Kidney glomerular epithelial cell (primary cell): ENCODE measurements at places on chromosomes 13 and 19.

GRCh38 chr13:18962168-18962734 is 219.4 kb downstream of the TUBA3C start:
- no peak for DNase-seq

GRCh38 chr13:112487127-112487517 is 100.8 kb downstream of the TUBGCP3 start:
- DNase-seq, result no peak

DNA sequence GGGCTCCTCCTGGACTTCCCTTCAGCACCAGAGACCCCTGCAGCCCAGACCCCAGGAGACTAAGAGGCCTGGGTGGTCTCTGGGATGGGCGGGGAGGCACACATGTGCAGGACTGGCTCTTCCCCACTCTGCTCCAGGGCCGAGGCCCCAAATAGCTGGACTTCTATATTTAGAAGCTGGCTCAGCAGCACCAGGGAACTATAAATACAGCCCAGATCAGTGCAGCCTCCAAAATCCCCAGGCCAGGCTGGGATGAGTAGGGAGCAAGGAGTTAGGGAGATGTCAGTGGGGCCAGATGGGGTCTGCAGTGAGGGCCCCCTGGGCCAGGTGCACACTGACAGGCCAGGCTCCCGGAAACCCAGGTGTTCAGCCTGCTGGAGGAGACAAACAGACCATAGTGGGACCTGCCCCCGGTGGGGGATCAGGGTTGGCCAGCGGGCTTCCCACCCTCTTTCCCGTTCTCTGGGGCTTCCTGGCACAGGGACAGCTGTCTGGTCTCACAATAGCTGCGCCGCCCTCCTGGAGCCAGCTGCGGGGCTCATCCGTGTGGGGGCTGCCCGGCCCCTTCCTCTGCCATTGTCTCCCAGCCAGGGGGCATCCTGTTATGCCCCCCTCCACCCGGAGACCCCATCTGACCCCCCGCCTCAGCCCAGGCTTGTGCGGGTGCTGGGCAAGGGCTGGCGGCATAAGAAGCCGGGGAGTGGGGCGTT is 5.5 kb upstream of the ADGRE5 start:
- no peak for DNase-seq

DNA sequence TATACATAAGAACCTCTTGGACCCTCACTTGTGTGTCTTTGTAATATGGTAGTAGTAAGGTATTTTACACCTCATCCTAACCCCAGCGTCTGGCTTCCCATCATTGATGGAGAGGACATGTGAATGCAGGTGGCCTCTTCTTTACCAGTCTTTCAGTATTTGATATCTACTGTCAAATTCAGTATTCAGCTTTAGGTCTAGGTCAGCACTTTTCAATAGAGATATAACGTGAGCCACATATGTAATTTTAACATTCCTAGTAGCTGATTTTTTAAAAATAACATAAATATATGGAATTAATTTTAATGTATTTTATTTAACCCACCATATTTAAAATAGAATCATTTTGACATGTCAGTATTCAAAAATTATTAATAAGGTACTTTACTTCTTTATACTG is 2.9 kb downstream of the RAP2A start:
- DNase-seq, result no peak

DNA sequence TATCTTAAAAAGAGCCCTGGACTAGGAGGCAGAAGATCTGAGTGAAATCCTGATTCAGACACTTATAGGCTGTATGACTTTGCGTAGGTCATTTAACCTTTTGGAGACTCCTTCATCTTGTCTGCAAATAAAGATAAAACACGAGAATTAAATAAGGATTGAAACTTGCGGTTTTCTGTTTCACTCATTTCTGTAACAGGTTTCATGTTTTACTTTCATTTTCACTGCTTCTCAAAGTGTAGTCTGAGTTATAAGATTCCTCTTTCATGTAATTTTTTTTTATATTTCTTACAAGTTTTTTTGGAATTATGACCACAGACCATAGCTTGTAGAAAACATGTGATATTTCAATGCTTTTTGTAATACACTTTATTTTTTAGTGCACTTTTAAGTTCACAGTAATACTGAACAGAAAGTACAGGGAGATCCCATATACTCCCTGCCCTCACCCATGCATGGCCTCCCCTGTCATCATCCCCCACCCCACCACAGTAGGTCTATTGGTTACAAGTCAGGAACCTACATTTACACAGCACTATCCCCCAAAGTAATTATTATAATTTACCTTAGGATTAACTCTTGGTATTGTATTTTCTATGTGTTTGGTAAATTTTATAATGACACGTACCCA is 174.6 kb downstream of the ITGBL1 start:
- DNase-seq, result no peak

GRCh38 chr13:45496942-45497341 is 32.2 kb downstream of the COG3 start:
- DNase-seq, result no peak

- no peak for DNase-seq
Observed at GRCh38 chr19:44645407-44646048, 1.8 kb downstream of the PVR start.

DNA sequence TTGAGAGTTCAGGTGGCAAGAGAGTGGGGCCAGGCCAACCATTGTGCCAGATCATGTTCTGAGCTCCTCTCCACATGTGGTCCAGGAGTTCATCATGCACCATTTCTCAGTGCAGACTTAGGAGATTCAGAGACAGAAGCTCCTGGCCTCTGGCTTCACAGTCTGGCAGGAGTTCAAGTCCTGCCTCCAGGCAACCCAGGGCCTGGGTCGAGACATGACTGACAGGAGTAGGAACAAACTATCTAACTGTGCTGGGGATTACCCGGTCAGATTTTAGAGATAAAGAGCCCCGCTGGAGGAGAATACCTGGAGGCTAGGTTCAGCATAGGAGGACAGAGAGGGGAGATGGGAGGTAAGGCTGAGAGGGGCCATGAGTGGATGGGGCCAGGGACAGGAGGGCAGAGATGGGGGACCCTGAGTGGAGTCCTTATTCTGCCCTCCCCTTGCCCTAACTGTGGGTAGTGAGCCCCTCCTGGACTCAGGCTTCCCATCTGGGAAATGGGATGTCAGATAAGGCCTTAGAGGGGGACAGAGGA is 906 bp upstream of the CYP4F11 start:
- no peak for DNase-seq

DNA sequence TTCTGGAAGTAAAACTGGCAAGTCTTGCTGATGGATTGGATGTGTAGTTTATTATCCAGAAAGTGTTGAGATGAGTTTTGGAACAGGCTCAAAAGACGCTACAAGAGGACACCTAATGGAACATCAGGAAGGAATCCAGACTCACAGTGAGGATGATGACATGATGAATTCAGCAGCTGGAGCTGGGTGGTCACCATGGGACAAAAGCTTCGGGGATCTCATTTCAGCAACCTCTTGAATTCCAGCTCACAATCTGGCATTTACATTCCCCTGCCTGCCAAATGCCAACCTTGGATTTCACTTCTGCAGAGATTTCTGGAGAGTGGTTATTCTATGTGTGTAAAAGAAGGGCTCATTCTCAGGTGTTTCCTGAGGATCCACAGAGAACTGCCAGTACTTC is 288.0 kb upstream of the TMTC4 start:
- DNase-seq, result no peak

GRCh38 chr13:114074671-114075315 is 57.6 kb downstream of the RASA3 start:
- no peak for DNase-seq

DNA sequence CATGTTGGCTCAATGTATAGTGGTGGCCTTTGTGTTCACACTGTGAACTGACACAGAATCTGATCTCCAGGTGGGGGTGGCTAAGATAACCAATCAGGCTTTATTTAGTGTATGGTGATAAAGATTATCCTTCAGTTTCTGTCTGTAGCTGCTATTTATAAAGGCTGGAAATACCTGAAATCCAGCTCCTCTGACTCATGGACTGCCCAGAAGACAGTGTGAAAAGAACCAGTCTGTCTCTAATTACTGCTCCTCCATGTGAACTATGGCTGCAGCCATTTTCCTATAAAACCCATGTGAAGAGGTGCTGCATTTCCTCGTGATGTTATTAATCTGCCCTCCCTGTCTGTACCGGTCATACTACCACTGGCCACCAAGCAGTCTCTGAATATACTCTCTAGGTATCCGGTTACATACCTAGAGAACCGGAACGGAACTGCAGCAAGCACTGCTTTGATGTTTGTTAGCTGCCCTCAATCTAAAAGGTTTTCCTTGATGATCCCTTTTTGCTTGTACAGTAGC is 238.0 kb downstream of the LHFPL6 start:
- peak; percentile 68 for DNase-seq

GRCh38 chr13:110560601-110561343 is 750 bp downstream of the RAB20 start:
- DNase-seq, result no peak

GRCh38 chr13:103386341-103386740 is 320.1 kb upstream of the SLC10A2 start:
- peak; percentile 29 for DNase-seq

- no peak for DNase-seq
Observed at GRCh38 chr19:8180018-8180417, 29.2 kb upstream of the CERS4 start.

DNA sequence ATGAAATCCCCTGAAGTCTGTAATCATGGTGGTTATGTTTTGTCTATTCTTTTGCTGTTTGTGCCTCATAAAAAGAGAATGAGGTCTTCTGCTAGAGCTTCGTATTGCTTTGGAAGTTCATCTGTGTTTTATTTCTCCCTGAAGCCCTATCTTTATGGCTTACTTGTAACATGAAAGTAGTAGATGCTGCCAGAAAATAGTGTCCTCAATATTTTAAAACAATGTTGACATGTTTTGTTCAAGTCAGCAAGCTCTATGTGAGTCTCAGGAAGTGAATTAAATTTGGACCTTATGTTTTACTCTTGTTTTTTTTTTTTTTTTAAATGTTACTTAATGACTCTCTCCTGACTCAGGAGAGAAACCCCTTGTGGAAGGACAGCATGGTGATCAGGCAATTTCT is 130.5 kb downstream of the B3GLCT start:
- DNase-seq, result no peak

DNA sequence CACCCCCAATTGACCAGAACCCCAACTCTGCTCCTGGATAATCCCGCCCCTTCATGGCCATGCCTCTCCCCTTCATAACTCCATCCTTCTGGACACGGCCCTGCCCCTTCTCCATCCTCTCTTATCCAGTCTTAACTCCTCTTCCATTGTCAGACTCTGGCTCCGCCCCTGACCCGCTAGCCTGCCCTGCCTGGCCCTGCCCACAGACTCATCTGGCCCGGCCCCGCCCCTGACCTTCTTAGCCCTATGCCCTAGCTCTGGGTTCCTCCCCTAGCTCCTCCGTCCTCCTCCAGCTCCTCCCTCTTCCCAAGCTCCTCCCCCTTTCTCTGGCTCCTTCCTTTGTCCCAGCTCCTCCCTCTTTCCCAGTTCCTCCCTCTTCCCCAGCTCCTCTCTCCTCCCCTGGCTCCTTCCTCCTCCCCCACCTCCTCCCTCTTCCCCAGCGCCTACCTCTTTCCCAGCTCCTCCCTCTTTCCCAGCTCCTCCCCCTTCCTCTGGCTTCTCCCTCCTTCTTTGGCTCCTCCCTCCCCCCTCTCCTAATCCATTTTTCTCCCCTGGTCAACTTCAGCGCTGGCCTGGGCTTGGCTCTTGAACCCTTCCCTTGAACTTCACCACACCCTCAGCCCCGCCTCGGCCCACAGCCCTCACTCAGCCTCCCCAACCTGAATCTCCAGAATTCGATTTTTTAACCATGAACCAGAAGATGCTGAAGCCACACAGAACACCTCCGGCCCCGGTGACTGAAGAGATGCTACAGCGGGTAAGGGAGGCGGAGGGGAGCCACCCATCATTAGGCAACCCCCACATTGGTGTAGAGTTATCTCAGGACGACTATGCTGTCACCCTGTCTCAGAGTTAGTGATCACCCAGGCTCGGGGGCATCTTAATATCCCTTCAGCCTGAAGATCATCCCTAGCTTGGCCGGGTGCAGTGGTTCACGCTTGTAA is 9.2 kb upstream of the ZNF358 start:
- DNase-seq, result peak; percentile 16

GRCh38 chr19:1910177-1910576 is 5.0 kb downstream of the ADAT3 start:
- no peak for DNase-seq

DNA sequence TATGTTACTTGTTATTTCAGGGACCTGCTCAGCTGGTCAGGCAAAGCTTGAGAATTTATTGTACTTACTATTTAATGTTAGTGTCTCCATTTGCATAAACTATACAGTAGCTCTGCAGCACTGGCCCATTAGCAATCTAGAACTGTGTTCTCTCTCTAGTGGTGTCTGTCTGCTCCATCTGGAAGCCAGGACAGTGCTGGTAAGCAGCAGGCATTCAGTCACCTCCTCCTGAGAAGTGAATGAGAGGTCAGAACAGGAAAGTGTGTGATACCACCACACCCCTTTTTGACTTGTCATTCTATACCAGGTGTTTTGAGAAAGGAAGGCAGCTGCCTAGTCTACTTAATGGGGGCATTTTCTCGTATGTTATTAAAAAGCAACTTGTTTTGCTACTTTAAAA is 3.9 kb downstream of the COG3 start:
- no peak for DNase-seq

DNA sequence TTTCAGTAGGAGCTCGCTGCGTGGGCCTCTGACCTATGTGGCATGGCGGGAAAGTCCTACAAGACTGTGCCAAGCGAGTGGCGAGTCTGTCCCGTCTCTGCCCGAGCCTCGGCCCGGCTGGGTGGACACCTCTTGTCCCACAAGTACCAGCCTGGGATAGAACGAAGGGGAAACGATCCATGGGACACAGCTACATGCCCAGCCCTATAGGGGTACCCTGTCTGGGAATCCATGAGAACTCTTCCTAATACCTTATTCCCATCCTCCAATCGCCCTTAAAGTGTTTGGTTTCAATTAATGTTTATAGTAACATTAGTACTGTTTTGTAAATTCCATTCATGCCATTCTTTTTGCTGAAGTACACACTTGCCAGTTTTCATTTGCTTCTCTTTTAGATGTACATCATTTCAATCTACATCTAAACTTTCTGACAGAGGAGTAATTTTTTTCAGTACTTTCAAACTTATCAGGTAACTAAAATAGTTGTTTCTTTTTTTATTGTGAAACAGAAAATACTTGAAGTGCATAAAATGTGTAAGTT is 667 bp upstream of the ZNF790 start:
- no peak for DNase-seq

DNA sequence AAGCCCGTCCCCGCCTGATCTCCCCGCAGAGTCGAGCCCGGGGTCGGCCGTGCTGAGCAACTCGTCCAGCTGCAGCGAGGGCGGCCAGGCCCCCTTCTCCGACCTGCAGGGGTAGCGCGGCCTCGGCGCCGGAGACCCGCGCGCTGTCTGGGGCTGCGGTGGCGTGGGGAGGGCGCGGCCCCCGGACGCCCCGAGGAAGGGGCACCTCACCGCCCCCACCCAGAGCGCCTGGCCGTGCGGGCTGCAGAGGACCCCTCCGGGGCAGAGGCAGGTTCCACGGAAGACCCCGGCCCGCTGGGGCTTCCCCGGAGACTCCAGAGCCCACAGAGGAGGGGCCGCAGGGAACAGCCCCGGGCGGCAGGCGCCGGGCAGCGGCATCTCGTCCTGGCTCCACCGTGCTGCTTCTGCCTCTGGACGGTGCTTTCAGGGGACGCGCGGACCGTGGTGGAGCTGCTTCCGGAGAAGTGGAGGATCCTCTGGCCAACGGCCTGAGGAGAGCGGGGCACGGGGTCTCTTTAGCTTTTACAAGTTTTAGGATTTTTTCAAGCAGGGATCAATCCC is 8.8 kb upstream of the F7 start:
- DNase-seq, result no peak

- no peak for DNase-seq
Observed at GRCh38 chr13:98792785-98793495, 40.5 kb upstream of the SLC15A1 start.

- peak; percentile 63 for DNase-seq
Observed at GRCh38 chr13:45231722-45232121, 30.9 kb upstream of the KCTD4 start.
